Karpas-422 (cell line): ENCODE measurements at places on chromosomes 7 and 10. TPM values are rescaled to one million over a fixed set of nuclear protein-coding genes. Genes with fewer than 3 reads are reported as not detected.

DNA sequence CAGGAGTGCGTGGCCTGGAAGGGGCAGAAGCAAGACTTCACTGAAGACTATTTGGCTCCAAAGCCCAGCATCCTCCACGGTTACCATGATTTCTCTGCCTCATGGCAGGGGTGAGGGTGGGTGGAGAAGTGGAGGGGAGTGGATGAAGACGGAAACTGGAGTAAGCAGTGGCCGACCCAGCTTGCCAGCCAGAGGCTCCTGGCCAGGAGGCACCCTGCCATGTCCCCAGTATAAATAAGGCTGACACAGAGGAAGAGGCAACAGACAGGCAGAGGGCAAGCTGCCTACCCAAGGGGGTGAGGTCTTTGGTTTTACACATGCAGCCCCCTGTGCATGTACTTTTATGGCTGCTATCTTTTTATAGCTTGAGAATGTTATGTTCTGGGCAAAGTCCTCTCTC lies 102.6 kb upstream of the TBX20 start:
- DNase-seq: no peak
- no peaks in the 10 kb centered on the region for H3K4me1 ChIP-seq
- no peak overlapping the region for H3K4me3 ChIP-seq
- no peaks in the 10 kb centered on the region for H3K36me3 ChIP-seq
- H3K27ac ChIP-seq: no peak overlapping the region

GRCh38 chr10:50480054-50481007 lies 143.4 kb downstream of the SGMS1 start:
- no peaks in the 10 kb centered on the region for H3K36me3 ChIP-seq
- no peaks in the 10 kb centered on the region for H3K4me1 ChIP-seq
- DNase-seq: no peak
- H3K27ac ChIP-seq: no peak overlapping the region
- no peak overlapping the region for H3K4me3 ChIP-seq
- no peaks in the 10 kb centered on the region for H3K27me3 ChIP-seq

- peak; percentile 58 for DNase-seq
- H3K27me3 ChIP-seq: no peaks in the 10 kb centered on the region
- H3K36me3 ChIP-seq: peaks cover 13% of the 10 kb centered on the region
These were observed 106.4 kb downstream of the ELMO1 start for GRCh38 chr7:37342176-37342687.

GRCh38 chr7:8436965-8437364 lies 3.6 kb downstream of the NXPH1 start:
- no peaks in the 10 kb centered on the region for H3K27me3 ChIP-seq
- H3K27ac ChIP-seq: no peak overlapping the region
- H3K4me1 ChIP-seq: no peaks in the 10 kb centered on the region
- DNase-seq: peak; percentile 87
- no peaks in the 10 kb centered on the region for H3K36me3 ChIP-seq

- H3K36me3 ChIP-seq: no peaks in the 10 kb centered on the region
- H3K4me3 ChIP-seq: no peak overlapping the region
- H3K4me1 ChIP-seq: no peaks in the 10 kb centered on the region
- DNase-seq: no peak
These were observed 218.8 kb downstream of the OTUD1 start for GRCh38 chr10:23657677-23658076.

DNA sequence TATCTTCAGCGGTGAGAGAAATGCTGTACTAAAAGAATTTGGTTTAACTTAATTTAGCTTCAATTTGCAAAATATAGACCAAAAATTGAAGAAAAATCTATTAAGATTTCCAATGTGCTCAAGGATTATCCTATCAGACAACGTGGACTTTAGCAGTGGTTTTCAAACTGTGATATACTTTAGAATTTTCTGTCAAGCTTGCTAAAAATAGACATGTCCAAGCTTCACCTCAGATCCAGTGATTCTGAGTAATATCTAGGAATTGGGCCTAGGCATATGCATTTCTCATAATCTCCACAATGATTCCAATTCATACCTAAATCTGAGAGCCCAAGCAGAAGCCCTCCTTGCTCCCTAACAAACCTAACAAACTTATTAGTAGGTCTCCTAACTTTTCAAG lies 3.4 kb downstream of the WASL start:
- H3K36me3 ChIP-seq: peaks cover 14% of the 10 kb centered on the region
- H3K4me3 ChIP-seq: no peak overlapping the region
- no peak overlapping the region for H3K27ac ChIP-seq
- no peak for DNase-seq

- no peaks in the 10 kb centered on the region for H3K36me3 ChIP-seq
- no peaks in the 10 kb centered on the region for H3K27me3 ChIP-seq
- DNase-seq: no peak
- no peaks in the 10 kb centered on the region for H3K4me1 ChIP-seq
These were observed 85.0 kb downstream of the PRKCQ start for GRCh38 chr10:6494936-6495592.

Gene KCNIP2
- total RNA-seq: 0.61 and 2.4 TPM in 2 replicates
